Sciatic nerve (tissue), 2 donors: ENCODE measurements at places on chromosomes 6 and 20.

DNA sequence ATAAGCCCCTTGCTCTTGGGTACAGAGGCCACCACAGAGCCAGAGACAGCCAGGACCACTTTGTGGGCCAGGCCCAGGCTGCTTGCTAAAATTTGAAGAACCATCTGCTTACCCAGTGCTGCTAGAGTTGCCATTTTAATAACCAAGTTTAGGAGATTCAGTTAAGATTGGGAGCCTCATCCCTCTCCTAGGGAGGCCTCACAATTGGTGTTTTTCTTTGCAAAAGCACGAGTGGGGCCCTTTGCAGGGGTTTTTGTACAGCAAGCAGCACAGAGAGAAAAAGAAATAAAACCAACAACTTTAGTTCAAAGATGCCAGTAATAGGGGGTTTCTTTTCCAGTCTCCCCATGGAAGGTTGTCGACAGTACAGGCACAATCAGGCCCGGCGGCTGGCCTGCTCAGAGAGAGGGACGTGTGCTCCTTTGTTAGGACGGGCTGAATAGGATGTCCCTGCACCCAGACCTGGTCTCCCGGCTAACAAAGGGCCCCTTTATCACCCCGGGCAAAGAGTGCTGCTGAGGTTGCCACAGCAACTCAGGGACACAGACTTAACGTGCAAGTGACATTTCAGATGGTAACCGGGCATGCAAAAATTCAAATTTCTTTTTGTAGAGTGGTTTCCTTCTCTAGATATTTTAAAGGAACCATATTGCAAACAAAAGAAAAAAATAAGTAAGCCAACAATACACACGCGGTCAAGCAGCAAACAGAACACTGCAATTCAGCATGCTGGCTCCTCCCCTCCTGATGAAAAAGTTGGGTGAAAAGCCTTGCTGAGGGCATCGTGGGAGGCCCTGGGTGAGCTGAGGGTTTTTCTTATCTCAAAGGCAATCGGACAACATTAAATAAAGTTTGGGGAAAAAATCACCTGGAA lies 10.5 kb upstream of the TOX2 start:
- DNase-seq, result no peak

DNA sequence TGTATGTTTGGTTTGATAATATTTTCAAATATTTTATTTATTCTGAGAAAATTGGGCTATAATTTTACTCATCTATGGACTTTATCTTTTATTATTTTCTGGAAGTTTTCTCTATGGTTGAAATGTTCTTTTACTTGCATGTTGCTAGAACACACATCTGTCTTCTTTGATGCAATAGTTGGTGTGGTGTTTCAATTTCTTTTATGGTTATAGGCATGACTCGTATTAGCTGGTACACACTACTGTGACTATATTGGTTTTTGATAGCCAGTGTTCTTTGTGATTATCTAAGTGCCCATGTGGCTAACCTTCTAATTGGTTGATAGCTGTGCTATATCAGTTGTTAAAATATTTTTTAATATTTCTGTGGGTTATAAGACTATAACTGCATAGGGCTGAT lies 1343.3 kb upstream of the GJE1 start:
- no peak for DNase-seq

DNA sequence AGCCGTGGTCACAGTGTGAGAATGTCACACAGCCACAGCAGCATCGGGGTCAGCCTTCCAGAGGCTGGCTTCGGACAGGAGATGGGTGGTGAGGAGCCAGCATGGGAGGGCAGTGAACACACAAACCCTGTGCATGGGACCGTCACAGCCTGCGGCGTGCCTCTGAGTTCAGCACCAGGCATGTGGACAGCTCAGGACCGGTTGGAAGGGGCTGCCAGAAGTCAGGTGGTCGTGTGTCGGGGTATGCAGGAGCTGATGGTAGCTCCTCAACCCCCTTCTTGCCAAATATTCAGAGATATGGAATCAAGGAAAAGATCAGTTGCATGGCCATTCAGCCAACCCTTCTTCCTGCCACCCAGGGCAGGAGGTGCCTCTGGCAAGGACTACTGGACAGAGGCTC lies 28.2 kb downstream of the MYT1 start:
- DNase-seq, result no peak

GRCh38 chr6:28922004-28922820 lies 1.6 kb downstream of the TRIM27 start:
- no peak for DNase-seq

GRCh38 chr6:166774770-166775169 lies 147.7 kb upstream of the RPS6KA2 start:
- DNase-seq, result peak; percentile 10
